ENCODE measurements at places on chromosomes 5 and 9.

GRCh38 chr5:4804691-4805360 is 335.3 kb upstream of the ADAMTS16 start:
- DNase-seq: no peak

DNA sequence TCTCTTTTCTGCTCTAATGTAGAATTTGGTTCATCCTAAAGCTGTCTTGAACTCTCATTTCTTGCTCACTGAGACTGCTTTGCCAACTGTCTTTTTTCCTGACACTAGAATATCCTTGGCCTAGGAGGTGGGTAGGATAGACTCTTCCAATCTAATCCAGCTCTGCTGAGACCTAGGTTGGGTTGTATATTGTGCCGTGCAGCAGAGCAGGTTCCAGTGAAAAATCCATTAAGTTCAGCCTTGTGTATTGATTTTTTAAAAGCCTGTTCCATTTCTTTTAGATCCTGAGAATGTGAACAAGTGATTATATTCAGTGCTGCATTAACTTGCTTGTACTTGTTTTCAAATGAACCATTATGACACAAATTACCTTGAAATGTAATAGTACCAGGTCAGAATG is 539.6 kb downstream of the LRRC70 start:
- DNase-seq: no peak

DNA sequence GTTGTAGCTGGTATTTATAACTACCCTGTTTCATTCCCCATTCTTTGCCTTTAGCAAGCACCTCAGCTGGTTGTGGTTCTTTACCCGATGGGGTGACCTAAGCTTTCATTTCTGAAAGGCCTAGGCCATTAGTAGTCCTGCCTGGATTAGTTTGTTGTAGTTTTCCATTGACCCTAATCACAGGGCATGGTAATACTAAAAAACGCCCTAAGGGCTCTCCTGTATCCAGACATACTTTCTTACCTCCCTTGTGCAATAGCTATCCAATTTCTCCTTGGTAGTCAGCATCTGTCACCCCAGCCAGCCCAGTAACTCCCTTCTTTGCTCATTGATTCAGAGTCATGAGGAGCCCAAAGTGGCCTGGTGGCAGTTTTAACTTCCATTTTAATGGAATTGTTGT is 24.0 kb downstream of the TMOD1 start:
- no peak for DNase-seq

GRCh38 chr5:74400067-74400466 is 240.5 kb downstream of the ENC1 start:
- DNase-seq: no peak

DNA sequence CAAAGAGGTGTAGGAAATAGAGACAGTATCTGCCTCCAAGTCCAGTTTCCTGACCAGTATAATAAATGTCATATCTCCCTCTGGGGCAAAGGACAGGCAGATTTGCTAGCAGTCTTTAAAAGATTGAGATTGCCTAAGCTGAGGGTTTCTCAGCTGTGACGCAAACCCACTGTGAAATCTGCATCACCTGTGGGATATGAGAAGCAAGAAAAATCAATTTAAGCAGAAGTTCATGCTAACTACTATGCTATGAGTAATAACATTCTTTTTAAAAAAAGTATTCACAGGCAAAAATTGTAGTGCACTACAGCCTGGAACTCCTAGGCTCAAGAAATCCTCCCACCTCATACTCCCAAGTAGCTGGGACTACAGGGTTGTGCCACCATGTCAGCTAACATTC is 168.1 kb upstream of the POC5 start:
- DNase-seq: no peak

GRCh38 chr9:15873573-15874177 is 320.8 kb downstream of the CCDC171 start:
- no peak for DNase-seq

DNA sequence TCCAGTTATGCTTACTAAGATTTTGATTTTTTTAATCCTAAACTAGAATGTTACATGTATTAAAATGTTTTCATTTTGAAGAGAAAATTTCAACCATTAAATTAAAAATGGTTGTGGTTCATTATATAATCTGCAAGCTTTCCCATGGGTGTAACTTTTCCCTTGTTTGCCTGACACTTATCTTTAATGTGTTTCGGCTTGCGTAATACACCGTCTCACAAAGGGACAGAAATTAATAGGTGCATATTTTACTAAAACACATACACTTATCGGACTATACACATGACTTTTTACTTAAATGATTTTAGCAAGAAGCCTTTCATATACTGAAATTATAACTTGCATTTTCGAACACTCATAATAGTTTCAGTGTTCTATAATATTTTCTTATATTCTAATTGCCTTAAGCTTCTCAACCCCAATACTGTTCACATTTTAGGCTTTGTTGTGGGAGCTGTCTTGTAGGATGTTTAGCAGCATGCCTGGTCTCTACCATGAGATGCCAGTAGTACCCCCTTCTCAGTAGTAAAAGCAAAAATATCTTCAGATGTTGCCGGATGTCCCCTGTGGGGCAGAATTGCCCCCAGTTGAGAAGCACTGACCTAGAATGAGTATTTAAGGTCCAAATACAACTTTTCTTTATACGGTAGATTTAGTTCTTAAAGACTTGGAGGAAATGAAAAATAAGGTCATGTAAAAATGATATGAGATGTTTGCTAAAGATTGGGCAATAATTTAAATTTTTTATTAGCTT is 28.6 kb downstream of the UGCG start:
- DNase-seq: no peak

GRCh38 chr9:94699715-94700373 is 26.7 kb upstream of the AOPEP start:
- no peak for DNase-seq

GRCh38 chr9:33151007-33151557 is 16.1 kb downstream of the B4GALT1 start:
- DNase-seq: no peak

DNA sequence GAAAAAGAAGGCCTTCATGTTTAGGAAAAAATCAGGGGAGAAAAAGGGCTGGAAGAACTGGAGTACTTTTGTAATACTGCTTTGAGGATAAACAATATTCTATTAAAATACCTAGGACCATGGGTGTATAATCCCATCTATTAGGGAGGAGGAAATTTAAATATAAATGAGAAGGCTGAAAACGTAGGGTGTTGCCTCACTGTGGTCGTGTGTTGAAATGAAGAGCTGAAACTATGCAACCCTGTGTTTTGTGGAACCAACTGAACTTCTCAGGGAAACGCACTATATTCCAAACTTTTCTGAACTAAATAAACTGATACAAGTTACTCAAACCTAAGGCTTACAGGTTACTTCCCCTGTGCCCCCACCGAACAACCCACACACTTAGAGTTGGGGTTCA is 4.5 kb upstream of the CNTLN start:
- no peak for DNase-seq

DNA sequence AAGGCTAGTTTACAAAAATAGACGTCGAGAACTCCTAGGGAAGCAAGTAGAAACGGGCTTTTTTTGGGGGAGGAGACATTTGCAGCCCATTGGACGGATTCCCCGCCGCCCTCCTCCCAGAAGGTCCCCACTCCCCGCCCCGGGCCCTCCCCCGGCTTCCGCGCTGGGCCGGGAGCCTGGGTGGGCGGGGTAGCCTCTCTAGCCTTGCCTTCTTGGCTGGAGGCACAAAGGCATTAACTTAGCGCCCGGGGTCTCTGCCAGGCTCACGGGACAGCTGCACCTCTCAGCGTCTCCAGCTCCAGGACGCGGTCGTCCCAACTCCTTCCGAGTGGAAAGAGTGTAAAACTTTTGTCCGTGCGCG is at the start of gene DMRTA1:
DMRTA1 (plus strand) TSS at position 236 of the 361 bp plus-strand sequence. CDS start 242 bp downstream, outside the sequence.
- no peak for DNase-seq

DNA sequence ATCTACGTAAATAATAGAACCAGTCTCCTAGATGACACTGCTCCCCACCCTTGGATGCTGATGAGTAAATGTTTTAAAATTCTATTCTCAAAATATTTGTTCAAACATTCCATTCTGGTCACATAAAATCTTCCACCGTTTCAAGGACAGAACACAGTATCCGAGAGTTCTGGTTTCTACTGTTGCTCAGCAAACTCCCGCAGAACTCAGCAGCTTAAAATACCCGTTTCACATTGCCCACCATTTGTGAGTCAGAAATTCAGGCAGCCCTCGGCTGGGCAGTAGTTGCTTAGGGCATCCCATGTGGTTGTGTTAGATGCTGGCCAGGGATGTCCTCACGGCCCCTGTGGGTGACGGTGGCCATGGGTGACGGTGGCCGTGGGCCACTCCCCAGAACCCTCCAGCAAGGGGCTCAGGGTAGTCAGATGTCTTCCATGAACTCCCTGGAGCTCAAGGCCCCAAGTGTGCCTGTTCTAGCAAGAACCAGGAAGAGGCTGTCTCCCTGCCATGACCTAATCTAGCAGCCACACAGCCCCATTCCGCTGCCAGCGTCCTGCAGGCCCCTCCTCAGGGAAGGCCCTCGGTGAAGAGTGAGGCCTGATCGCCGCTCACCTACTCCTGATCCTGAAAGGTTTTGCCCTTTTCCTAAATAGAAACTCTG is 17.4 kb downstream of the MGAT1 start:
- DNase-seq: no peak

- no peak for DNase-seq
Observed at GRCh38 chr9:18834740-18835361, 198.2 kb downstream of the SAXO1 start.

DNA sequence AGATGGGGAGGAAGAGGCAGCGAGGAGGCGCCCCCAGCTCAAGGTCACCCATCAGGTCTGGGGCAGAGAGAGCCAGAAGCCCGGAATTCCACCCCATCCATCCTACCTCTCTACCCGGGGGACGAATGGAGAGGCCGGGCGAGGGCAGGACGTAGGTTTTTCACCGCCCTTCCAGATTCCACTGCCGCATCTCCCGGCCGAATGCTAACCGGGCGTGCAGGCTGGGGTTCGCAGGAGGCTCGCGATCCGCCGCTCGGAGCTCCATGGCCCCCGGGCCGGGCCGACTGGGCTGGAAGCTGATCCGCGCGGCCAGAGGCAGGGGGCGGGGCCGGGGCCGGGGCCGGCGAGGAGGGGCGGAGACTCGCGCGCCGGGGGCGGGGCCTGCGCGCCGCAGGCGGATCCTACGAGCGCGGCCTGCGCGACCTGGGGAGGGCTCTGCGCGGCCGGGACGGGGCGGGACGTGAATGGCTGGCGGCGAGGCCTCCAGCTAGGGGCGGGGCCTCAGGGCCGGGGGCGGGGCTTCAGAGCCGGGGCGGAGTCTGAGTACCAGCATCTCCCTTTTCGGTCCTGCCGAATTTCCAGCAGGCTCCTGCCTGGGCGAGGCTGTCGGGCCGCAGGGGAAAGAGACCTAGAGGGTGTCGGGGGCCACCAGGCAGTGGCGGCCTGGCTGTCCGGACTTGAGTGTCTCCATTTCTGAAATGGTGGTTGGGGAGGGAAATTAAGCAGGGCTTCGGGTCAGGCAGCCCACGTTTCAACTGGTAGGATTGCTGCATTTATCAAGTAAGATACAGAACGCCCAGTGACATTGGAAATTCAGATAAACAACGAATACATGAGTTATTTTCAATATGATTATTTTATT is at the start of gene ST6GALNAC4:
ST6GALNAC4 (minus strand) TSS at position 322 of the 862 bp plus-strand sequence. CDS start 622 bp downstream, outside the sequence.
- DNase-seq: peak; percentile 90

DNA sequence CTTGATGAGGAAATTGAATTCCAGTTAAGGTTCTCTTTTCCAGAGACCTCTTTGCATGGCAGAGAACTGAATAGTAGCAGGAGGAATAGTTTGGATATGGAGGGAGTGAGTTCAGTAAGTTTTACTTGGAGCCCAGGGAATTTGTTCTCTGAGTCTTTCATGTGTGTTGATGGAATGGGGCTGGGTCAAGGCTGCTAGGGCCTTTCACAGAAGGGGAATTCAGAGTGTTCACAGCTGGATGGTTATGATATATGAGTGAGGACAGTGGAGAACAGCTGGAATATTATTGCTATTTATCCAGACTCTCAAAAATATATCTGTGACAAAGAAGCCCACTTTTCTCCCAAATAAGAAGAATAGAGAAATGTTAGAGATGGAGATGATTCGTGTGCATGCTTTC is 372.8 kb downstream of the PLK2 start:
- DNase-seq: no peak

GRCh38 chr9:93261735-93262523 is 78.0 kb downstream of the WNK2 start:
- DNase-seq: no peak

GRCh38 chr5:181188700-181189362 is 16.2 kb downstream of the TRIM7 start:
- peak; percentile 75 for DNase-seq

GRCh38 chr5:16665601-16666000 is 48.8 kb upstream of the RETREG1 start:
- DNase-seq: no peak

- peak; percentile 30 for DNase-seq
Observed at GRCh38 chr5:32076699-32077695, 97.1 kb downstream of the GOLPH3 start.

GRCh38 chr9:70802206-70802605 is 319.2 kb downstream of the TRPM3 start:
- DNase-seq: no peak

DNA sequence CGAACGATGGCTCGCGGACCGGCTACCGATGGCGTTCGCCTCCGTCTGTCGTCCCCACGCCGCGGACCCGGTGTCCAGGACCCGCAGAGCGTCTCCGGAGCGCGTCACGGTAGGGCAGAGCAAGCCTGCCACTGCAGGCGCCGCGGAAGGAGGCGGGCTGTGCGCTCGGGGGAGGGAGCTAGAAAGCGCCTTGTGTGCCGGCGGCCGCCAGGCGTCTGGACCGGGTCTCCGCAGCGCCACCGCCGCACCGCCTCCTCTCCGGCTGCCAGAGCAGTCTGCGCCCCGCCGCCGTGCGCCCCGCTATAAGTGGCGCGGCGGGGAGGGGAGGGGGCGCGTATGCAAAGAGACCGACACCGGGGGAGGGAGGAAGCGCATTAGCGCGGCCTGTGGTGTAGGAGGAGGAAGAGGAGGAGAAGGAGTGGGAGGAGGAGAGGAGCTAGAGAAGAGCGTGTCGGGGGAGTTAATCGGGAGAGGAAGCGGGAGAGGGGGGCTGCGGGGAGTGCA is at the start of gene ENC1:
ENC1 (minus strand) TSS at position 279 of the 504 bp plus-strand sequence. CDS start 4,243 bp downstream, outside the sequence.
- DNase-seq: peak; percentile 61

- DNase-seq: no peak
Observed at GRCh38 chr9:134515026-134515821, 126.4 kb upstream of the COL5A1 start.

GRCh38 chr5:162209005-162209605 is 141.5 kb downstream of the GABRG2 start:
- no peak for DNase-seq

DNA sequence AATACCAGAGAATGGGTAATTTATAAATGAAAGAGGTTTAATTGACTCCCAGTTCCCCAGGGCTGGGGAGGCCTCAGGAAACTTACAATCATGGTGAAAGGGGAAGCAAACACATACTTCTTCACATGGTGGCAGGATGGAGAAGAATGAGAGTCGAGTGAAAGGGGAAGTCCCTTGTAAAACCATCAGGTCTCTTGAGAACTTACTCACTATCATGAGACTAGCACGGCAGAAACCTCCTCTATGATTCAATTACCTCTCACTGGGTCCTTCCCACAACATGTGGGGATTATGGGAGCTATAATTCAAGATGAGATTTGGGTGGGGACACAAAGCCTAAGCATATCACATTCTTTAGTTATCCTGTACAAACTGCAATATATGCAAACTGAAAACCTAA is 609.4 kb downstream of the MTRR start:
- no peak for DNase-seq

DNA sequence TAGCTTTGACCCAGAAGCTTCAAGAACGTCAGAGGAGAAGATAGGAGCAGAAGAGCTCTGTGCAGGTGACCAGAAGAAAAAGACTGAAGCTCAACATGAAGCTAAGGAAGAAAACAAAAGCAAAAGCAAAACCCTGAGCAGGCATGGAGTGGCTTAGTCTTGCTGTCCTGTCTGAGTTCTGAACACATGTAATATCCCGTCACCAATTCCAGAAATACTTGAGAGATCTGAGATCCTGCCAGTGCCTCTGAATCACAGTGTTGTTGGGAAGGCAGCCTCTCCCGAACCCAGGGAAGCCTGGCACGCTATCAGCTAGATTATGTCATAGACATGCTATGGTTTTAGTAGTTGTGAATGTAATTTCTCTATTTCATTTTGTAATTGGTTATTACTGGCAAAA is 235.7 kb downstream of the ICE1 start:
- DNase-seq: no peak
